GM23338 (cell line): ENCODE measurements at places on chromosomes 2 and 18.

- peak; percentile 67 for DNase-seq
Measured at GRCh38 chr18:11066038-11066437, 83.3 kb downstream of the PIEZO2 start.

GRCh38 chr2:9388199-9388681 is 35.1 kb downstream of the ITGB1BP1 start:
- DNase-seq, result no peak

- DNase-seq, result peak; percentile 30
Measured at GRCh38 chr18:5197461-5197860, 404 bp upstream of the AKAIN1 start.

DNA sequence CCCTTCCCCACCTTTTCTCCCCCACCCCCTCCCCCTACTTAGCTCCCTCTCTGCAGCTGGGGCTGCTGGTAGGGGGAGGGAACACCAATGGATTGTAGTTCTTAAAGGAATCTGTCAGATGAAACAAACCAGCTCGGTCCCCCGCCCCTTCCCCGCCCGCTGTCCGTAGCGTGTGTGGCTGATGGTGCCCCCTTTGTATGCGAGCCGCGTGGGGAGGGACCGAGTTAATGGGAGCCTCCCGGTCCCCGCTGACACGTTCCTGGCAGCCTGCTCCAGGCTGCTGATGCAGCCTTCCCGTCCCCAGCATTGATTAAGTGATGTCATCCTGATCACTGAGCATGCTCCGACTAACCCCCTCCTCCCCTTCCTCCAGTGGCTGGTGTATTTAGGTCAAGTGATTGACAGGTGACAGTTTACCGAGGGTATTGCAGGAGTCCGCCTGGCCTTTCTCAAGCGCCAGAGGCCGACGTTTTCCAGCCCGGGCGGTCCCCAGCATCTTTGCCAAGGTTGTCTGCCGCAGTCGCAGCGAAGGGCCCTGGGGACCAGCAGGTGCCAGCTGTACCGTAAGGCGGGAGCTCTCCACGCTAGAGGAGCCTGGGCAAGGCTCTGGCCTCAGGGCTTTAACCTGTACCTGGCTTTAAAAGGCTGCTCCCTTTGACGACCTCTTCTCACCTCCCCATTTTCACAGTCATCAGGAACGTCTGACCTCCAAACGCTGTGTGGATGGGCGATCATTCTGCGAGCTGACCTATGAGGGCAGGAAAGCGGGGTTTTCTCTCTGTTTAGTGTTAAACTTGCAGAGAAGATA is 1.8 kb downstream of the KIF5C start:
- peak; percentile 95 for DNase-seq

GRCh38 chr2:88868861-88869260 is 177.4 kb downstream of the RPIA start:
- DNase-seq, result no peak

- no peak for DNase-seq
Measured at GRCh38 chr2:15116830-15117229, 444.3 kb downstream of the NBAS start.

- peak; percentile 78 for DNase-seq
Measured at GRCh38 chr2:144894612-144895599, 375.0 kb upstream of the ZEB2 start.

DNA sequence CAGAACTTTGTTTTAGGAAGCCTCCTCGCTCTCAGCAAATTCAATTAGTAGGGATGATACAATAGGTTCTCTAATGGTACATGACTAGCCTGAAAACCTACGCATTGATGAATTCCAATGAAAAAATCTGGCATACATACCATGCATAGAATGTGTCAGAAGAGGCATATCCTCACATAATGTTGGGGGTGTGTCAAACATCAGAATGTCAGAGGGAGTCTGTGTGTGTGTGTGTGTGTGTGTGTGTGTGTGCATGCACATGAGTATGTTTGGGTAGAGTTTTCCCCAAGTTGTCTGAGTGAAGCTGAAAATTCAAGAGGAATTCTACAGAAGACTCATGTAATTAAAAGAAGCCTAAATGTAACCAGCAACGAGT is 78.5 kb downstream of the FIGN start:
- DNase-seq, result no peak

- peak; percentile 64 for DNase-seq
Measured at GRCh38 chr18:36493349-36494159, 196.0 kb downstream of the FHOD3 start.

DNA sequence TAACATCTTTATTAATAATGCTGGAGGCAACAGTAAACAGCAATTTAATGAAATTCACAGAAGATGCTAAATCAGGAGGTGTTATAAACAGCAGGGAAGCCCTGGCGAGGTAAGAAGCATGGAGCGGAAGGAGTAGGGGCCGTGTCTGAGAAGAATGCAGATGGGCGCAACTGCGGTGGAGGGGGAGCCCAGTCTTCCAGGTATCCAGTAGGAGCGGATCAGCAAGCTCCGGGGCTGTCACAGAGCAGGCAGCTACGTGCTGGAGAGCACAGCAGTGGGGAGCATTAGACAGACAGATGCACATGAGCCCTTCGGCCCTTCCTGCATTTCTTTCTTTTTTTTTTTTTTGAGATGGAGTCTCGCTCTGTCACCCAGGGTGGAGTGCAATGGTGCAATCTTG is 82.3 kb downstream of the SH3RF3 start:
- peak; percentile 17 for DNase-seq
